Activated CD4-positive, alpha-beta T cell treated with anti-CD3 and anti-CD28 coated beads, Interleukin-10, Interleukin-2, amounts not matched to agents 100 ng/mL and 50 ng/mL, durations not matched to agents 16 hours and 8 hours (primary cell): ENCODE measurements at places on chromosomes 6 and 20.

DNA sequence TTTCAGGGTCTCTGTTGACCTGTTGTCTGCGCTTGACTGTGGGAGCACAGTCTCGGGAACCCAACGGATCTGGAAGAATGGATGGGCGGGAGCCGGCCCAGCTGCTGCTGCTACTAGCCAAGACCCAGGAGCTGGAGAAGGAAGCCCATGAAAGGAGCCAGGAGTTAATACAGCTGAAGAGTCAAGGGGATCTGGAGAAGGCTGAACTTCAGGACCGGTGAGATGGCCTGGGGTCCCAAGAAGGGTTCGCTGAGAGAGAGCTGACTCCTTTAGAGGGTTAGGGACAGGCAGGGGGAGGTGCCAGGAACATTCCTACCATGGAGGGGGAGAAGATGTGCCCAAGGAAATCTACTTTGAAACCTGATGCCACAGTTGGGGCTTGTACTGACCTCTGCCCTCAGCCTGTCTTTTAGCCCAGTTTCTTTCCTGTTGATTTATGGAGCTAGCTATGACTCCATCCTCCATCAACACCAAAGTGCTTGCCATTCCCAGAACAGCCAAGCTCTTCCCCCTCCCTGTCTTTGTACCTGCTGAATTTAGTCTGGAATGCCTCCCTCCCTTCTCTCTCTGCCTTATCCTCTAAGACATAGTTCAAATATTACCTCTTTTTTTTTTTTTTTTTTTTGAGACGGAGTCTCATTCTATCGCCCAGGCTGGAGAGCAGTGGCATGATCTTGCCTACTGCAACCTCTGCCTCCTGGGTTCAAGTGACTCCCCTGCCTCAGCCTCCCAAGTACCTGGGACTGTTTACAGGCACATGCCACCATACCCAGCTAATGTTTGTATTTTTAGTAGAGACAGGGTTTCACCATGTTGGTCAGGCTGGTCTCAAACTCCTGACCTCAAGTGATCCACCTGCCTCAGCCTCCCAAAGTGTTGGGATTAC lies 12.2 kb downstream of the CEP250 start:
- no peak for DNase-seq

- DNase-seq = no peak
Observed at GRCh38 chr6:74936886-74937285, 269.0 kb downstream of the COL12A1 start.

- DNase-seq = no peak
Observed at GRCh38 chr6:32058511-32058963, 20.3 kb downstream of the CYP21A2 start.

GRCh38 chr20:5364136-5364821 lies 47.5 kb upstream of the PROKR2 start:
- DNase-seq = no peak

DNA sequence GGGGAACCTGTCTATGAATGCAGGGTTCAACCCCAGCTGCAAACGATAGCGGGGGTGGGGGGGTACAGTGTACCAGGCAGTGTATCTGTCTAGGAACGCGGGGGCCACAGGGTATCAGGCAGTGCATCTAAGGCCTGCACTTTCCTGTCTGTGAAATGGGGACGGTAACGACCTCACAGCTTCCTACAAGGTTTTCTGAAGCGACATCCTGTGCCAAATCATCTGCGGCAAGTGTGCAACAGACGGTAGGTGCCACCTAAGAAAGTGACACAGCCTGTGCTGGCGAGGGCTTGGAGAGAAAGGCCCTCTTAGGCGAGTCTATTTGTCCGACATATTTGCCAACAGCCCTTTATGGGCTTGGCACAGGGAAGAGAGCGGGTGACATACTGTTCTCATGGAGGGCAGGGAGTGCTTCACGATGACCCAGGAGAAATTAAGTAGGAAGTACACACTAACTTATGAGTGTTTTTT lies 3.8 kb downstream of the DIDO1 start:
- DNase-seq = peak; percentile 86

DNA sequence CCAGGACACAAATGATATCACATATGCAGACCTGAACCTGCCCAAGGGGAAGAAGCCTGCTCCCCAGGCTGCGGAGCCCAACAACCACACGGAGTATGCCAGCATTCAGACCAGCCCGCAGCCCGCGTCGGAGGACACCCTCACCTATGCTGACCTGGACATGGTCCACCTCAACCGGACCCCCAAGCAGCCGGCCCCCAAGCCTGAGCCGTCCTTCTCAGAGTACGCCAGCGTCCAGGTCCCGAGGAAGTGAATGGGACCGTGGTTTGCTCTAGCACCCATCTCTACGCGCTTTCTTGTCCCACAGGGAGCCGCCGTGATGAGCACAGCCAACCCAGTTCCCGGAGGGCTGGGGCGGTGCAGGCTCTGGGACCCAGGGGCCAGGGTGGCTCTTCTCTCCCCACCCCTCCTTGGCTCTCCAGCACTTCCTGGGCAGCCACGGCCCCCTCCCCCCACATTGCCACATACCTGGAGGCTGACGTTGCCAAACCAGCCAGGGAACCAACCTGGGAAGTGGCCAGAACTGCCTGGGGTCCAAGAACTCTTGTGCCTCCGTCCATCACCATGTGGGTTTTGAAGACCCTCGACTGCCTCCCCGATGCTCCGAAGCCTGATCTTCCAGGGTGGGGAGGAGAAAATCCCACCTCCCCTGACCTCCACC lies 42.2 kb downstream of the SIRPA start:
- DNase-seq = no peak

GRCh38 chr6:155314773-155315515 lies 660 bp upstream of the TFB1M start:
- peak; percentile 87 for DNase-seq

DNA sequence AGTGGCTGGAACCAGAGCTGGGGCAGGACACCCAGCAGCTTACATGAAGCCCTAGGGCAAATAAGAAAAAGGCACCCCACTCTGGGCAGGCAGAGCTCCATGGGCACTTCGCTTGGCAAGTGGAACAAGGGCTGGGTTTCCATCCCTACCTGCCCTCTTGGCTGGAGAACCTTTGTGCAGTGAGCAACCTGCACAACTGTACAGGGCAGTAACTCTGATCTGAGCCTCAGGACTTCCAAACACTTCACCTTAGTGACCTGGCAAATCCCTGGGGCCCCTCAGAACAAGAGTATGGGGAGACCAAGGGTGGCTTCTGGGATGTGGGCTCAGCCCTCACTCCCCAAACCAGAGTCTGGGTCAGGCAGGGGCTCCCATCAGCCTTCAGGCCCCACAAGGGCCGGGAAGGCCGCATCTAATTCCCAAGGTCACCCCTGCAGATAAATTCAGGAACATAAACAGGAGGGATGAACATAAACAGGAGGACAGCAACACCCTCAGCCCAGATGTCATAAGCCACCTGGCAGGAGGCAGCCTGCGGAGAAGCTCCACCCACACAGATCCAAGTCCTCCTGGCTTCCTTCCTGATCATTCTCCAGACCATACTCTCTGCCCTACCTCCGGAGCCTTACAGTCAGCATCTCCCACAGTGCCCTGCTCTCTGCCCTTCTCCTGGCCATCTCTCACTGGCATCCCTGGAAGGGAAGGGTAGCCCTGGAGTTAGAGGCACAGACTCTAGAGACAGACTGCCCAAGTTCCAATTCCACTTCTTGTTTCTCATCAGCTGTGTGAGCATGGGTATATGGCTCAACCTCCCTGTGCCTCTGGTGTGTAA lies 37.5 kb downstream of the HNF4A start:
- no peak for DNase-seq

DNA sequence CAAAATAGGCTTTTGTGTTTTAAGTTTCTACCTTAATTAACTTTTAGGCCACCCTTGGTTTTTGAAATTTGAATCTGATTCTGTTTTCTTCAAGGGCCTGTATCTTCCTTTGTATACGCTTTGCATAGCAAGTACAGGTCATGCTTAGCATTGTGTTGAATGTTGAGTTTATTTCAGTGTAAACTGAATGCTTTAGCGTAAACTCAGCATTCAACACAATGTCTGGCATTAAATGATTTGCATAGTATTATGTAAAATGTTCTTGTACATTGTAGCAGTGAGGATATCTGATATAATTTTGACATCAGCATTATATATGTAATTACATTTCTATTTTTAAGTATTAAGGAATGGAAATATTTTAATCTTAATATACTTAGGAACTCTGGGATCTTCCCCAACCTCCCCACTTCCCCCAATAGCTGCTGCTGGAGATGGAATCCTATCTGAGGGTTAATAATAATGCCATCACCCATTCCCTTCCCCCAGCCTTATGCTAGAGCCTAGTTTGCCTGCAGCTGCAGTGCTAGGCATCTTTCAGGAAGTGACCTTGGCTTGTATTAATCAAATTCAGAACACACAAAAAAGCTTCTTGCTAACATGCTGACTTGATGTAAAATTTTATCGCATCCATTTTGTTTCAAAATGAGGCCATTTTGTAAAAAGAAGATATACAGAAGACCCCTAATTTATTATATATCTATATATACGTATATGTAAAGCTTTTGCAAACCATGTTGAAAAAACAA lies 73.1 kb downstream of the NCOA3 start:
- DNase-seq = peak; percentile 38

DNA sequence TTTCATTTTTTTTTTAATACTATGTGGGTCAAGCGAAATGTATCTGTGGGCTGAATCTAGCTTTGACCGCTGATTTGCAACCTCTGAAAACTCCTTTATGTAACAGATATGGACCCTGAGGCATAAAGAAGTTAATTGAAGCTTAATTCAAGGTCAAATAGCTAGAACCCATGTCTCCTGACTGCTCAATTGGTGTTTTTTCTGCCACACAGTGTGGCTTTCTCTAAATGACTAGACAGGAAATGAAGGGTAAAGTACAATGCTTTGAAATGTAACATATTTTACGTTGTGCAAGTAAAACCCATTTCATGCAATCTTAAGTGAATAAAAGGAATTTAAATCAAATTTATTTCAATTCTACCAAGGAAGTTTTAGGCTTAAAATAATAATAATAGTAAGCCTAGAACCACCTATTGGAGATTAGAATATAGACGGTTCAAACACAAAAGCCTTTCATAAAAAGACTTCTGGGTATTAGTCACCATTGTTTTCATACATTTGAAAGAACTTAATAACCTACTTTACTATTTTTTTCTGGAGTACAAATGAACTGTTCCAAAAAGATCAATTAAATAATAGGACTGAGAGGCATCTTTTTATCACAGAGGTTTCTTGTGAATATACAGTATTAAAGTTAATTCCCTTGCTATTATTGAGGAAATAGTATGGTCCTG lies 279.8 kb downstream of the EPHA7 start:
- DNase-seq = peak; percentile 48

DNA sequence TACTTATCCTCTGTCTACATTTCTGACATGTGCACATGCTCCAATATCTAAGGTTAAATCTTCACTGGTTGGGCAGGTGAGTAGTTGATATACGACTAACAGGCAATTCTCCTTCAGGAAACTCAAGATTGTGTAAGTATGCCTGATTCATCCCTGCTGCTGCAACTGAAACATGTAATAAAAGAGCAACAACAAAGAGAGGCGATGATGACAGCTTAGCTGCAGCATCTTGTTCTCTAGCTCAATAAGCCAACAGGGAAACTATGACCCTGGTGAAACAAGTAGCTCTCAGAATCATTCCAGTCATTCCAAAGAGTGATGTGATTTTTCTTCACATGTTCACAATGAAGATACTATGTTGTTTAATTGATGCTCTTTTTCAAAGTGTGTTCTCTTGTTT lies 74.4 kb downstream of the ELOVL4 start:
- no peak for DNase-seq

DNA sequence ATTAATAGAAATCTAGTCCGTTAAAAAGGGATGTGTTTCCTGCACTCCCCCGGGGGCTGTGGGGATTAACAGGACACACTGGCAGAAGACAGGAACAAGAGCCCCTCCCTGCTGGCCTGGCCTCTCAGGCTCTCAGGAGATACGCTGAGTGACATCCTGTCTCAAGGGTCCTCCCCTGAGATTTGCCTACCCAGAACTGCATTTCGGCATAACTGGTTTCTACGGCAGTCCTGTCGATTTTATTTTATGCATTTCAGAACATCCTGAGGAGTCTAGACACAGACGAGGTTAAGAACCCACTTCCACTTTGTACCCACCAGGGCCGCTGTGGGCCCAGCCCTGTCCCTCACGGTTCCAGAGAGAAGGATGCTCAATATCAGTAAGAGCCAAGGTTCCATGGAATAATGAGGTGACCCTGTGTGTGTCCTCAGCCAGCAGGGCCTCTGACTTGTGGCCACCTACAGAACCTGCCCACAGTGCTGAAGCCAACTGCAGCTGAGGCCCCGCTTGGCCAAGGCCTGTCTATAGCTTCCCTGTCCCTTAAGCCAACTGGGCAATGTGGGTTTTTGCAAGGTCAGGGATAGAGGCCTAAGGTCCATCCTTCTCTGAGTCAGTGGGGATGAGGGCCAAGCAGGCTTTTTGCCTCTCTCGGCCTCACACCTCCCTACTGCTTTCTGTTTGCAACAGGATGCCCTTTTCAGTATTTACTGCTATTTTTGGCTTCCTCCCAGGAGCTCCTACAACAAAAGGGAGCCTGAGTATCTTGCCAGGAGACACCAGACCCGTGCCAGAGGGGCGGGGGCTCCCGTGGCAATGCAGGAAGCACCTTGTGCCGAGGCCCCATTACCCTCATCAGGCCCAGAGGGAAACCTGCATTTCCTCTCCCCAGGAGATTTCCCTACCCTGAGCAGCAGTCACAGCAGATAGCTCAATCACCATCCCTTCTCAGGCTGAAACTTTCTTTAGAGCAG lies 14.7 kb downstream of the UQCC2 start:
- peak; percentile 34 for DNase-seq

GRCh38 chr6:156729248-156729647 lies 47.9 kb upstream of the ARID1B start:
- DNase-seq = peak; percentile 8

DNA sequence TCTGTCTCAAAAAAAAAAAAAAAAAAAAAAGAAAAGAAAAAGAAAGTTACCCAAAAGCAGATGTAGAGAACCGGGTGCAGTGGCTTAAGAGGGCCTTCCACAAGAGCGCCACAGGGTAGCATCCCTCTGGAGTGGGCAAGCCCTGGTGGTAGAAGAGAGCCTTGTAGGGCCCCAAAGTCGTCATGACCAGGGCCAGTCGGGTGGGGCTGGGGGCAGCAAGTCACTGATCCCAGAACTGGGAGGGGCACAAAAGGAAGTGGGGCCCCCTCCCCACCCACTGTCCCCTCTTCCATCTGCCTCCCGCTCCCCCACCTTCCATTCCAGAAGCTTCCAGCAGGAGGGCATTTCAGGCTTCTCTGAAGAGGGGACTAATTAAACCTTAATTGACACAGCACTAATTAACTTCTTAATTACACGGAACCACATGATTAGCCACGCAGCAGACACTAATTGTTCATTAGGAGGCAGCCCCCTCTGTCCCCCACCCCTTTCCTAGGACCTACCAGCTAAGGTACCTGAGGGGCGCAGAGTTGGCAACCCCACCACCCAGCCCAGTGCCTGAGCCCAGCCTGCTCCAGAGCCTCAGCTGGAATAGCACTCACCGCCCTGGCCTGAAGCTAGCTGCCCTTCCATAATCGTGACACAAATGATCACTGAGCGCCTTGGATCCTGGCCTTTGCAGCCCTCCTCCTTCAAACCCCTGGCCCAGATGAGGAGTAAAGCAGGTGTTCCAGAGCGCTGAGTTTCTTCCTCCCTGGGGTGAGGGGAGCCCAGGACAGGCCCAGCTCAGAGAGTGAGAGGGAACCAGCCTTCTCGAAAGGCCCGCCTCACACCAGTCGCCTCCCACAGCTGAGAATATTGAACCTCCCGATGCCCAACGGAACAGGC lies 34.8 kb downstream of the MDFI start:
- no peak for DNase-seq

GRCh38 chr6:56787209-56787608 lies 144.5 kb upstream of the DST start:
- DNase-seq = no peak
